RWPE1 (cell line): ENCODE measurements at places on chromosomes 16 and 17.

DNA sequence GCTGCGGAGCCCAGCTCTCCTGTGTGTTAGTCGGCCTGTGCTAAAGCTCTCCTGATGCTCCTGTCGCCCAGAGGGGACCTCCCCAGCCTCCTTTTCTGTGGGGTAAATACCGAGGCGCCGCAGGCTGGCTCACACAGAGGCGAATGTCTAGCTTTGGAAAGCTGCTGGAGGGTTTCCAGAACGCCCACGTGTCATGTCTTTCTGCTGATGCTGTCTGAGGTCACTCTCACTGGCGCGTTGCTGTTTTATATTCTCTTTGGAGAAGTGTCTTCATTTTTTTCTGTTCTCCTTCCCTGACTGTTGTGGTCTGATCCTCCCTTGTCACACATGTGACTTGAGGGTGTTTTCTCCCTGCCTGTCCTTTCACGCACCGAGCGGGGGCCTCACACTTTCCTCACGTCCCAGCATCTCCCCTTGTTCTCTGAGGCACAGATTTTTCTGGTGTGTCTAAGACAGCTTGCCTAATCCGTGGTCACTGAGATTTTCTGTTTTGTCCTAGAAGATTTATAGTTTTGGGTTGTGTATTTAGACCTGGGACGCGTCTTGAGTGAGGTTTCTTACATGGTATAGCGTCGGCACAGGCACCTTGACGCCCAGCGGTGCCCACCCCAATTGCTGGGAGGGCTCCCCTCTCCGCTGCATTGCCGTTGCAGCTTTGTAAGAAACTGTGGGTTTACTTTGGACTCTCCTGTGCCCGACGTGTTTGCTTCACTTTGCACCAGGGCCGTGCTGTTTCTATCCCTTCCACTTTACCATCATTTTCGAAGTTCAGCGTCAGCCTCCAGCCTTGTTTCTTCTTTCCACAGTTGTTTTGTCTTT, 92.1 kb upstream of the ZNF750 start:
- peak; percentile 20 for DNase-seq

- DNase-seq = no peak
Measured at GRCh38 chr16:22634954-22635353, 124.3 kb downstream of the NPIPB5 start.

DNA sequence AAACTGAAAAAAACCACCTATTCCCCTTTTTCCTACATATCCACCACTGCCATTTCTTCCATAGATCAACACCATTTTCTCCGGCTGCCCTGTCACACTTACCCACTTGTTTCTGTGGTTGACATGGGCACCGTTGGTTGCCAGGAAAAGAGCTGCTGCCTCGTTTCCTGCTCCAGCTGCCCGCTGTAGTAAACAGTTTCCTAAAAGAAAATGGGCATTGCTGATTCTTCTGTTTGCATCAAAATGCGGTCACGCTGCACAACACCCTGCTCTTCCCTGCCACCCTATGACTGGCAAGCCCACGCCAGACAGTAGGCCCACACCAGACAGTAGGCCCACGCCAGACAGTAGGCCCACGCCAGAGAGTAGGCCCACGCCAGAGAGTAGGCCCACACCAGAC, 46.3 kb downstream of the CYB5D2 start:
- no peak for DNase-seq

DNA sequence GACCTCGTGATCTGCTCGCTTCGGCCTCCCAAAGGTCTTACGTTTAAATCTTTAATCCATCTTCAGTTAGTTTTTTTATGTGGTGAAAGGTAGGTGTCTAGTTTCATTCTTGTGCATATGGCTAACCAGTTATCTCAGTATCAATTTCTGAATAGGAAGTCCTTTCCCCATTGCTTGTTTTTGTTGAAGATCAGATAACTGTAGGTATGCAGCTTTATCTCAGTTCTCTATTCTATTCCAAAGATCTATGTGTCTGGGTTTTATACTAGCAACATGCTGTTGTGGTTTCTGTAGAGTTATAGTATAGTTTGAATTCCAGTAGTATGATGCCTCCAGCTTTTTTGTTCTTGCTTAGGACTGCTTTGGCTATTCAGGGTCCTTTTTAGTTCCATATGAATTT, 65.2 kb downstream of the TNFRSF13B start:
- DNase-seq = no peak

- no peak for DNase-seq
Measured at GRCh38 chr16:72241008-72241407, 69.1 kb upstream of the PMFBP1 start.
